Anterior cingulate cortex (tissue), 58 donors: ENCODE measurements at places on chromosomes 4 and X.

- no peak for DNase-seq
These were observed 52.8 kb downstream of the FAM47C start for GRCh38 chrX:37060999-37061398.

DNA sequence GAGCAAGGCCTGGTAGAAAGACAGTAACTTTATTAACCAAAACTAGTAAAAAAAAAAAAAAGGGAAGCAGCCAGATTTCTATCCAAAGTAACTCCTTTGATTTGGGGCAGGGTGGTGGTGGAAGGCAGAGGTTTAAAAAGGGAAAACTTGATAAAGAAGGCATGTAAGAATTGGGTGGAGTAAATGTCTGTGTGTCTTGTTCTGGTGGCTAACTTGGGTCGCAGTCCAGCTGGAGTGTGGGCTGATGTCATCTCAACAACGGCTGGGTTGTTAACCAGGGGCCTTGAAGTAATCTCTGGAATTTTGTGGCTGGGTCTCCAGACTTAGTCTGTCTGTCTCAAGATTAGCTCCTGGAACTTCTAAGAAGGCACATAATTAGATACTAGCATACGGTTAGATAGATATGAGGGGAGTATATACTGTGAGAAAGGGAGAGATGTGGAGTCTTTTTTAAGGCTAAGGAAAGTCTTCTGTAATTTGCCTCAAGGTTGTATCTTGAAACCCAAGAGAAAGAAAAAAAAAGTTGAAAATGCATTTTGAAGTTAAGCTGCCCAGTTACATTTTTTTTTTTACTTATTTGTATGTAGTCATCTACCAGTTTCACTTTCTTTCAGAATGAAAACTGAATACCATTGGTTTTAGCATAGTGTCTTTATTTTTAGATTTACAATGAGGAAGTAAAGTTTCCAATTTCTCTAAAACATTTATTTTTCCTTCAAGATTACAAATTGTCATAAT is 48.3 kb downstream of the MTHFD2L start:
- DNase-seq, result no peak

DNA sequence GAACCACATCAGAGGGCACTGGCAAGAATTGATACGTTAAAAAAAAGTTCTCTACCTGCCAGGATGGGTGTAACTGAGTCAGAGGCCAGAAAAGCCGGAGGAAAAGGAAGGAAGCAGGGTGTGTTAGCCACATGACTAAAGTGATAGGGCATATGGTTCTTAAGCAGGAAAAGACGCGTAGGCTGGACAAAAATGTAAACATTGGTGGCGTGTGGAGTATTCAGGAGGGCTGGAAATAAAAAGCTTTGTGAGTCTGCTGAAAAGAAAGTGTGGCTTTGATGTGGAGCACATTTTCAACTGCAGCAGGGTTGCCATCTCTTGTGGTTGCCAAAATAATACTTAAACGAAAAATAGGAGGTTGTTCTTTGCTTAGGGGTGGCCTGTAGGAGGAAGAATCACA is 186.5 kb upstream of the RPL34 start:
- DNase-seq, result no peak

GRCh38 chrX:2965965-2966364 is 36.8 kb upstream of the ARSD start:
- DNase-seq, result no peak

DNA sequence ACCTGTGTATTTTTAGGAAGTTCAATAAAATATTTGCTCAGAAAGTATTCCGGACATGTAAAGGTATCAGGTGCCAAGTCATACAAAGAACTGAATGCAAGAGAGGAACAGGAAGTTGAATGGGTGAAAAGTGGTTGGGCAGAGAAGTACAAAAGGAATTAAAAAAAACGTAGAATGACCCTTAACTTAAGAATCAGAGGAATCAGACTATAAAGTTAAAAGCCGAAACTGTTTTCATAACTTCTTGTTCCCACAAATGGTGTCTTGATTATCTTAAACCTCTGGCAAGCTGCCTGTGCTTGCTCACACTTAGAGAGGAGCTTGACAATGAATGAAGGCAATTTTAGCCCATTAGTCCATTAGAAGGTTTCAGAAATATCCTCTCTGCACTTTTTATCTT is 81.6 kb upstream of the HHIP start:
- DNase-seq, result no peak
